ENCODE measurements at places on chromosomes 11 and 22.

DNA sequence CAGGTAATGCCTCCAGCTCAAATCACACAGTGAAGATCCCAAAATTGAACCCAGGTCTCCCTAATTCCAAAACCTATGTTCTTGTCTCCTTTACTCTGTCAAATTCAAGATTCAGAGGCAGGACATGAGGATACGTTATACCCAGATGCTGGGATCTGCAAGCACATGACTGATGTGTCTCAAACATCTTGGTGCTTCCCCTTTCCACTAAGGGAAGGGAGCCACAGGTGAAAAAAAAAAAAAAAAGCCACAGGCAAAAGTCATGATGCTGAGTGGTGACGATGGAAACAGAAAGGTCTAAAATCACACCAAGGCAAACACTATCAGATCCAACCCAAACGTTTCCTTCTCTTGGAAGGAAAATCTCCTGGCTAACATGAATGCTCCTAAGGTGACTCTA is 24.0 kb downstream of the ABTB2 start:
- no peak for DNase-seq

DNA sequence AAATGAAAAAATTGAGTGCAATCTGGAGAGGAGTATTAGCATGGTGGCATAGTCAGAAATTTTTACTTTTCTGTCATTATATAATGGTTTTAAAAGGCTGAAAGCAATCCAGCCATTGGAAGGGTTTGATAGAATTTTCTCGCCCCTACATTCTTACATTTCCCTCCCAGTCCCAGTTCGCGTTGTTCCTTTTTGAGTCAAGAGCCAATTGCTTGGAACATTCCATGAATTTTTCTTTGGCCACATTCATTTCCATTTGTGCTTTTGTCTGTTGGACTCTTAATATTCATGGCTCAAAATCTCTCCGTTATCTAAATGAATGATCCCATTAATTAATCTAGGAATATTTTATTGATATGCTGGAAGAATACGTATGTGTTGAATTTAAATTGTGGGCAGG is 66.0 kb downstream of the GRK3 start:
- DNase-seq = no peak

DNA sequence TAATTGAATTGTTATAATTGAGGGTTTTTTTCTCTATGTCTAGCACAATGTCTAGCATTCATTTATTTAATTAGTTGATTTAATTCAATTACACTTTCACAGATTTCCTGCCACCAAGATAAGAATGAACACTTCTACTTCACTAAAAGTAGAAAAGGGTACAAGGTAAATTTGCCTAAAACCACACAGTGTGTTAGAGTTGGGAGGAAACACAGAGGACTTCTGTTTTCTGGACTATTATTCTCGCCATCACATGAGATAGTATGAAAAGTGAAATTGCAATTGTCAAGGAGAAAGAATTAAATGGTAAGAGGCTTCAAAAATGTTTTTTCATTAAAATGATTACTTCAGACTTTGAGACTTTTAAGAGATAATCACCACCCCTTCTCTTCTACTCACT is 109.5 kb downstream of the ETS1 start:
- no peak for DNase-seq

GRCh38 chr11:90947930-90948329 is 725.1 kb upstream of the CHORDC1 start:
- DNase-seq = no peak

DNA sequence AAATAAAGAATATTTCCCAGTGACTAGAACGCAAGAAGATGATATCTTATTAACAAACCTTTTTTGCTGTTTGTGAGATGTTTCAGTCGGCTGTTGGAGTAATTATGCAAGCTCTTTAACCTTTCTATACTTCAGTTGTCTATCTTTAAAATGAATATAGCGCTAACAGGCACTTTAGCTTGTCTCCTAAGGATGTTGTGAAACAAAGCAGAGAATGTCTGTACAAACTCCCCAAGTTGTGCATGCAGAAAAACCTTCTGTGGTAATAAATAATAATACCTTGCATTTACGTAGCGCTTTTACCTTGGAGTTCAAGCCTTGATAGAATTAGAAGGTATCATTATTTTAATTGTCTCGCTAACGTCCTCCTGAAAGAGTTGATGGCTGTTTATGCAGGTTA is 1.9 kb upstream of the KDM2A start:
- no peak for DNase-seq

DNA sequence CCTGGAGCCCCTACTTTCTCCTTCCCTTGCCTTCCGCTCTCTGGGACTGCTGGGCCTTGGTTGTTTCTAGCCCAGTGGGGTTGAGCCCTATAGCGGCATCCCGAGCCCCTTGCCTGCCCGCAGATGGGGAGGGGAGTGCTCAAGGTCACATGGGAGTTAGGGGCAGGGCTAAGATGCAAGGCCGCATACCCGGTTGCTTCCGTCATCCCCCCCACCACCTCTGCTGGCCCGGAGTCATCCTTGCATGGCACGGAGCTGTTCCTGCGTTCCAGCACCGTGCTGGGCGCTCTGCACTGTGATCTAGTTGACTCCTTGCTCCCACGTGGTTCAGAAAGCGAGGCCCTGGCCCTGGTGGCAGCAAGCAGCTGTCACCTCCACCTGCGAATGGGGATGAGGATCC is 18.0 kb downstream of the FLRT1 start:
- DNase-seq = no peak

DNA sequence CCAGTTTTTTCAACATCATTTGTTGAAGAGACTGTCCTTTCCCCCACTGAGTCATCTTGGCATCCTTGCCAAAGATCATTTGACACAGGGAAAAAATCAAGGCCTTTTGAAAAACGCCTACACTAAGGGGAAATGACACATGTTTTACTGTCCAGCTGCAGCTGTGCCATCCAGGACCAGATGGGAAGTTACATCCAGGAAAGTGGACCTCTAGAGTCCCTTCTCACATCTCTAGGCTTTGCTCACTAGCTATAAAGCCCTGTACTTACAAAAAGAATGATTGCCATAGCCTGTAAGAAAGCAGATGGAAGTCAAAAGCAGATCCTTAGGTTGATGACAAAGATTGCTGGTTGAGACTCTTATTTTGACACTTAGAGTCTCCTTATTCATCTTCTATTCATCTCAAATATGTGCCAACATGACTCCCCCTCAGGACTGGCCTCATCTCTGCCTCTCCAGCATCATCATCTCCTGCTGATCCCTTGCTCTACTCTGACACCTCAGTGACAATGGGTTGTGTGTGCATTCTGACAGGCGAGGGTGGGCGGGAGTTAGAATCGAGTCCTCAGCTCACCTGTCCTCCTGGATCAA is 22.8 kb downstream of the OSBP2 start:
- DNase-seq = no peak

- no peak for DNase-seq
Measured at GRCh38 chr22:25753252-25753651, 11.3 kb downstream of the MYO18B start.
